NCI-H1092 treated with DMSO at 0.1 percent for 48 hours (cell line): ENCODE measurements at places on chromosomes 2 and 18.

DNA sequence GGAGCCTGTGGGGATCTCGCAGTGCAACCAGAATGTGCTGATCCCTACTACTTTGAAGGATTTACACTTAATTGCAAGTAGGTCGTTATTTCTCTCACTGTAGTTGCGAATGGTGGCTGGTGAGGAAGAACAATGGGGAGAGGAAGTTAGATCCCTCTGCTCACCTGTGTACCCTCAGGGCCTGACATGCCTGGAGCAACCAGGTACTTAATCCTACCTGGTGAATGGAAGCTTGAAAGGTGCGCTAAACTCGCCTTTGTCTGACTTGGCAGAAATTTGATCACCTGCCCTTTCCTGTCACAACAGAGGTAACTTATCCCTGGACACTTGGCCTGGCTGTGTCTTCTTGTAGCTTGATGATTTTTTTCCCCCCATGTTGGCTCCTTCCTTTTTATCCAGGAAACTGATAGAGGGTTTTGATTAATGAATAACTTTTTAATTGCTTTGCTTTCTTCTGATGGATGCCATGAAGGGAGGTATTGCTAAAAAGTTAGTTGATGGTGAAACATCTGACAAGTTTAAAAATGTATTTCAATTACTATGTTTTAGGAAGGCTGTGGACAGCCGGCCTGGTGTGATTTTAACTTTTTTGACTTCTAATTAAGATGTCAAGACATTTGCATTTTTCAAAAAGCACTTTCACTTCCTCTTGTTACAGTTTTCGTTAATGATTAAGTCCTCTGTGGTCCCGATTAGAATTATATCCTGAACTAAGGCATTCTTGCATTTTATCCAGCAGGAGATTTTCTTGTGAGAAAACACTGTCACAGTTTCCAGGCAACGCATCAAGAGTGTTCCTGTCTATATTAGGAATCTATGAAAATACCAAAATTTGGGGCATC is 9.2 kb downstream of the SGPP2 start:
- peak; percentile 8 for DNase-seq

DNA sequence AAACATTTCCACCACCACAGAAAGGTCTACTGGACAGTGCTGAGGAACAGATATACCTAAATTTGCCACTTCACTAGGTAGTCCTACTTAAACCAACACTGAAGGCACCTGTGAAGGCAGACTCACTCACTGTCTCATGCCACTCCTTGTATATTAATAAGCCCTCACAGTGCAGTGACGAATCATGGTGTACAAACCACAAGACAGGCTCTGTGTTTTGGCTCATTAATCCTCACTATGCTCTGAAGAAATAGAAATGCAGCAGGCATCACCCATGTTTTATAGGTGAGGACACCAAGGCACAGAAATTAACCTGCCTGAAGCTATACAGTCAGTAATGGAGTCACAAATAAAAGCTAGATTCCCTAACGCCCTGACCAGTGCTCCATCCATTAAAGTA is 44.3 kb downstream of the BARD1 start:
- no peak for DNase-seq

- no peak for DNase-seq
Observed at GRCh38 chr2:185782223-185782769, 43.7 kb downstream of the FSIP2 start.

GRCh38 chr2:16123421-16123820 is 183.1 kb downstream of the MYCN start:
- DNase-seq = no peak

DNA sequence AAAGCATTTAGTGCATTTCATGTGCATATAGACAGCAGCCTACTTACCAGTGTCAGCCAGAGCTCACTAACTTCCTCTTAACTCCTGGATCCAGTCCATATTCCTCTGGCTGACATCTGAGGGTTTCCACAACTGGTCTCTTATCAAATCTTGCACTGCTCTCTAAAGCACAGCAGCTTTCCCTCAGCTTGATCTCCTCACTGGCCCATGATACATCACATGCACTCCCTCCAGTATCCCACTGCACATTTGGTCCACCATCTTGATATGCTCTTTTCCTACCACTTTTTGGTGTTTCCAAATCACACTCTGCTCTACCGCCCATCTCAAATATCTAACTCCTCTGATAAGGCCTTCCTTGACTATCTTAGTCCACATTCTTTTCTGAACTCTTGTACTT is 105.0 kb upstream of the ZFP36L2 start:
- no peak for DNase-seq

GRCh38 chr2:10345813-10346212 is 43.1 kb downstream of the HPCAL1 start:
- DNase-seq = no peak

GRCh38 chr18:38009320-38009719 is 443.7 kb upstream of the CELF4 start:
- no peak for DNase-seq

- no peak for DNase-seq
Observed at GRCh38 chr2:200578778-200579177, 7.0 kb upstream of the AOX1 start.

DNA sequence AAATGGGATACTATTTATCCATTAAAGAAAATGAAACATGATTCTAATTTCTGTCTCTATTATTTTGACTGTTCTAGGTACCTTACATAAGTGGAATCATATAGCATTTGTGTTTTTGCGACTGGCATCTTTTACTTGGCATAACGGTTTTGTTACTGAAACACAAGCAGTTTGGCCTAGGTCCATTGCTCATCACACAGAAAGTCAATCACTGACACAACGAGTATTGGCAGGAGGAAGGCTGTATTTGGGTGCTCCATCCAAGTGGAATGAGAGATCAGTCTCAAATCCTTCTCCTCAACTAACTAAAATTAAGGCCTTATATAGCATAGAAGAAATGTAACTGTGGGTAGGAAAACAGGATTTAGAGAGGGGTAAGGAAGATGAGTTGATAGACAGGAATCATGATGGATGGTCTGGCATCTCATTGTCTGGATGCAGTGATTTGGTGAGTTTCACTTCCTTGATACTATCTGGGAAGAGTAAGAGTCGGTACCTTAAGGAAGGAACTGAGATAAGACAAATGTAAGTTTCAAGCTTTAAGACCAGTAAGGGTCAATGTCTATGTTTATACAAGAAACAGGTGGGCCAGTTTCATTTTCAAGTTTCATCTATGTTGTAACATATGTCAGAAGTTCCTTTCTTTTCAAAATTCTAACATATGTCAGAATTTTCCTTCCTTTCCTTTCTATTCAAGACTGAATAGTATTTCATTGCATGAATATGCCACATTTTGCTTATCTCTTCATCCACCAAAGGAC is 276.9 kb upstream of the RAB6C start:
- DNase-seq = no peak

DNA sequence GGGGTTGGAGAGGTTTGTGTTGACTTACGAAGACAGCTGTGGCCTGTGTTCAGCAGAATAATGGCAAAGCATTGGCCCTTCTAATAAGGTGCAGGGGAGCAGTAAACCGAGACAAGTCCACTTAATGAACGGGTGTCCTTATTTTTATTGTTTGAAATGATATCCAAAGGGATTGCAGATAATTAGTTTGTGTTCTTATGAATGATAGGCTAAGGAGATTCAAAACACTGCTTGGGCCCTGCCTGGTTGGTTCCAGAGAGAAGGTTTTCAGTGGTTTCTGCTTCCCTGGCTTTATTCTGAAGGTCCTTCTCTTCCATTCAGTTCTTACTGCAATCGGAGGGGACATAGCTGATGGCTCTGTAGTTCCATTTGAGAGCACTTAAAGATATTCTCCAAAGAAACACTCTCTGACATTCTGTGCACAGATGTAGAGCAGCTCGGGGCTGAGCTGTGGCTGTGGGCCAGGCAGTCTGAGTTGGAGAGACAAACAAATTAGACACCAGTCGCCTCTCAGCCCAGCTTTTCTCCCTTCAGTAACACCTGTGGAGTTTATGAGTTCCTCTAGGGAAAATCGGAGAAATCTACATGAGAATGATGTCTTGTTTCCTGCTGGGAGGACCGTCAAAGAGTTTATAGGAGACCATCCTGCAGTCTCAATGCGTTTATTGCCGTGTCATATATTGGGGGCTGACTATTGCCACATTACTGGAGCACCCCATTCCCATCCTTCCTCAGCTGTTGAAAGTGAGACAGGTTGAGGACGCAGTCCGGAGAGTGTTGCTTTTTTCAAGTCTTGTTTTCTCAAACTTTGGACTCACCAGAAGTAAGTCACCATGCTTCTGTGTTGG is 6.5 kb downstream of the GREB1 start:
- peak; percentile 95 for DNase-seq

GRCh38 chr2:150355440-150355839 is 132.0 kb downstream of the RND3 start:
- no peak for DNase-seq

DNA sequence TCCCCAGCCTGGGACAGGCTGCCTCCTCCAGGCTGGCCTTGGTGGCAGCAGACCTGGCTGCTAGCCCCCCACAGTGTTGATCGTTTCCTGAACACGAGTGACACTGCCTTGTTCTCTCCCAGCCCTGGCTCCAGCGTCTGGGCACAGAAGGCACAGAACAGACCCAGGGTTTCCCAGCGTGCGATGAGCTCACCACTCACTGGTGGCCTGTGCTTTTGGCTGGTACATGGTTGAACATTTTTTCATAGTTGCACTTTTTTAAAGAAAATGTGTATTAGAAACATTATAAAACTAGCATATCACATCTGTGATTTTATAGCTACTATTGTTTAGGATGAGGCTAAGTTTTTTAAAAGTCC is 40.9 kb downstream of the SCTR start:
- DNase-seq = no peak
